ENCODE measurements at places on chromosomes 2 and 18.

- no peak overlapping the region for H3K27ac ChIP-seq
- no peaks in the 10 kb centered on the region for H3K36me3 ChIP-seq
- H3K4me1 ChIP-seq = no peaks in the 10 kb centered on the region
- DNase-seq = no peak
- H3K4me3 ChIP-seq = no peak overlapping the region
- no peaks in the 10 kb centered on the region for H3K27me3 ChIP-seq
These were observed 74.6 kb upstream of the OTOS start for GRCh38 chr2:240214790-240215675.

- peaks cover 16% of the 10 kb centered on the region for H3K4me1 ChIP-seq
- H3K4me3 ChIP-seq = no peak overlapping the region
- H3K27ac ChIP-seq = no peak overlapping the region
- no peaks in the 10 kb centered on the region for H3K36me3 ChIP-seq
These were observed 189.0 kb downstream of the PLCL1 start for GRCh38 chr2:197993363-197993762.

DNA sequence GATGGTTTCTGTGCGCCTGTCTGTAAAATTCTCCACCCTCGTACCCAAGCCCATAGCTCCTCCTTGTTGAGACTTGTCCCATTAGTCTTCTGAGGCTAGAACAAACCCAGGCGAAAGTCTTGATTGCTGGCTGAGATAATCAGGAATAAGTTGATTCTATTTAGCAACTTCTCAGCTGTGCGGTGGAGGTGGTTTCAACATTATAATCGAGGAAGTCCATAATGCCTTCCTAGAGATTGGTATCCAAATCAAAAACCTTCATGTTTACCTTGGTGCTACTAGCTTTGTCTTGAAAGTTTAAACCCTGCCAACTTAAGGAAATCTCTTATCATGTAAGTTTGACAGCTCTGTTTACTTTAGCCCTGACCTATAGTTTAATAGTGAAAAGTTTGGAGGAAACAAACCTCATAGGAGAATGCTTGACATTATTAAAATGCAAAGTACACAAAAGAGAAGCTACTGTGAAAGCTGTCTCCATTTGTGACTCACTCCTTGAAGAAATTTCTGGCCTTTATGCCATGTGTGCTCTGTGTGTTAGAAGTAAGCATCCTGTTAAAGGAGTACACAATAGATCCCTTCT, 36.6 kb upstream of the DSC1 start:
- H3K36me3 ChIP-seq = no peaks in the 10 kb centered on the region
- H3K27ac ChIP-seq = no peak overlapping the region
- H3K27me3 ChIP-seq = no peaks in the 10 kb centered on the region
- no peak for DNase-seq
- no peaks in the 10 kb centered on the region for H3K4me1 ChIP-seq

DNA sequence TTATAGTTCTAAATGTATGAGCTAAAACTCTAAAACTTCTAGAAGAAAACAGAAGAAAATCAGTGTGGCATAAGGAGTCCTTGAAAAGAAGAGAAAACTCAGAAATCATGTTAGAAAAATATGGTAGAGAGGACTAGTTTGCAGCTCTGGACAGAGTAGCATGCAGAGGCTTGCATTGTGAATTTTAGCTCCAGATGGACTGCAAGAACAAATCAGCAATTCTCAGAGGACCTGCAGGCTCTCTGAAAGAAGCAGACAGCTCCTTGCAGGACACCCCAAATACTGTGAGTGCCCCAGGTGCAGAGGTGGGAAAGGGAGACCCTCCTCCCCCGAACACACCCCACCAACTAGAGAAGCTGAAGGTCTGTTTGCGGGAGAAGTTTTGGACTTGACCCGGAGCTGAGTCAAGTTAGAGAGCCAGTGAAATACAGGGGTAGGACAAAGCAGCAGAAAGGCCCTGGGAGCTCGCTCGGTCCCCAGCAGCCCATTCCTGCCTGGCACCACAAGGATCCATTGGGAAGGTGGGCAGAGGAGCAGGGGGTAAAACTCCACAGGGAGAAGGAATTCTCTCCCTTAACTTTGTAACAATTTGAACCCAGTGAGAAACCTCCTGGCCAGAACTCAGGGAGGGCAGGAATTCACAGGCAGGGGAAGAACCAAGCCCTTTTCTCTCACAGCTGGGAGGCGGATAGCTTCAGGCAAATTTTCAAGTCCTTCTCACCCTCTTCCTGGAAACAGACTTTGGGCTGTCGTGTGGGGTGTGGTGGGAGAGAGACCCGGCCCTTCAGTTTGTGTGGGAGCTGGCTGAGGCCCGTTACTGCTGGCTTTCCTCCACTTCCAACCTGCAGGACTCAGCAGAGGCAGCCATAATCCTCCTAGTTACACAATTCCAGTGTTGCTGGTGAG, 216.2 kb upstream of the SLC35G4 start:
- no peak overlapping the region for H3K4me3 ChIP-seq
- no peaks in the 10 kb centered on the region for H3K36me3 ChIP-seq
- H3K27me3 ChIP-seq = peaks cover 11% of the 10 kb centered on the region
- H3K4me1 ChIP-seq = no peaks in the 10 kb centered on the region
- DNase-seq = no peak

DNA sequence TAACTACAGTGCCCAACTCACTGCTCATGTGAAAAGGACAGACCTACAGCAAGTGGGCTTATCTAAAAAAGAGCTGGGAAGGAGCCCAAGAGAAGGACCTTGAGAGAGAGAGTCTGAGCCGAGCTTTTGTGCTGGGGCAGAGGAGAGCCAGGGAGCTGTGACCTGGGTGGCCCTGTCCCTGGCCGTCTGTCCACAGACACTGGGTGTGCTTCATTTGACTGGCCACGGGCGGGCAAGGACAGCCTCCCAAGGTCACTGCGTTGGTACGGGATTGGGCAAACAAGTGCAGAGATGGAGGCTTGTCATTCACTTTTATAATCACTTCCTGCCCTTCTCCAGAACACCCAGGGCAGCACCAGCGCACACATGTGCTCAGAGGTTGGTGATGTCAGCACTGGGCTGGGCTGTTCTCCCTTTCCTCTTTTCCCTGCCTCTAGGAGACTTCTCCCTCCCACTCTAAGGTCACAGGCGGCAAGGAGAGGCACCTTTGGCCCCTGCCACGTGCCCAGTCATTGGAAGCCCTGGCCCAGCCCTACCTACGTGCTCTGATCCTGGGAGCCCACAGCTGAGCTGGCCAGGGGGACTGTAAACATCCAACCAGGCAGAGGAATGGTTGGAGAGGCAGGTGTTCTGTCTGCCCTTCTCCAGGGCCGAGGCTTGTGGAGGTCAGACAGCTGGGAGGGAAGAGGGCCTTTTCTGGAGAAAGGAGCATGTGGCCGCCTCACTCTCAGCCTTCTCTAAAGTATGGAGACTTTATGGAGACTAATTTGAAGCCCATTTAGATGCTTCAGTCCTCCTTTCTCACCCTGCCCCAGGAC, 6.4 kb upstream of the PSD4 start:
- no peak overlapping the region for H3K4me3 ChIP-seq
- H3K36me3 ChIP-seq = no peaks in the 10 kb centered on the region
- DNase-seq = no peak
- H3K4me1 ChIP-seq = peaks cover 11% of the 10 kb centered on the region
- H3K27ac ChIP-seq = no peak overlapping the region

All from GM12878 (cell line).